ENCODE measurements at places on chromosomes 1 and 21.

DNA sequence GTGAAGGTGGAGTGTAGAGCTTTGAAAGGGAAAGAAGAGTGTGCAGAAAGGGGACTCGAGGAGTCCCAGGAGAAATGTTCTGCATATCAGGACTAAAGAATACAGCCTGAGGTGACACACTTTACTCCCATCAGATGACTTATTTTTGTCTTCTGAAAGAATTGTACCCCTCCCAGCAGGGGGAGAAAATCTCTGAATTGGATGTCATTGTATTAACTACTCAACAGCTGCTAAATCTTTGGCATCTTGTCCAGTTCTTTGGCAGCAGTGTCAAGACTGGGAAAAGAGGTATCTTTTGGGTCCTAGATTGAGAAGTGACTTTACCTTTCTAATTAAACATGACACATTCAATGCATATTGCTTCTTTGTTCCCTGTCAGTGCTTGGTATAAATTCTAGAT is 18.9 kb downstream of the UBE4B start:
- no peak for DNase-seq

DNA sequence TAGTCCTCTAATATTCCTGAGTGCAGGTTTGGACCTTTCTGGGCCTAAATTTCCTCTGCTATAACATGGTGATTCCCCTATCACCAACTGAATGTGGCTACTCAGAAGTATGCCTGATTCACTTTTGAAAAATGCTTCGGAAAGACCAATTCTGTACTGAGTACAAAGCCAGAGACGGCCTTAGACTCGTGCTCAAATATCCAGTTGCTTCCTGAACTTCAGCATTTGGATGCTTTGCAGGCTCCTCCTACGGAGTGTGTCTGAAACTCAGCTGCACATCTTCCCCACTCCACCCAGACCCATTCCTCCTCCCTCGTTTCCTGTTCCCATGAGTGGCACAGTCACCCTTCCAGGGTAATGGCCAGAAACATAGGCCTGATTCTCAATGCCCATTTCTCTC is 98.4 kb upstream of the GADD45A start:
- no peak for DNase-seq

DNA sequence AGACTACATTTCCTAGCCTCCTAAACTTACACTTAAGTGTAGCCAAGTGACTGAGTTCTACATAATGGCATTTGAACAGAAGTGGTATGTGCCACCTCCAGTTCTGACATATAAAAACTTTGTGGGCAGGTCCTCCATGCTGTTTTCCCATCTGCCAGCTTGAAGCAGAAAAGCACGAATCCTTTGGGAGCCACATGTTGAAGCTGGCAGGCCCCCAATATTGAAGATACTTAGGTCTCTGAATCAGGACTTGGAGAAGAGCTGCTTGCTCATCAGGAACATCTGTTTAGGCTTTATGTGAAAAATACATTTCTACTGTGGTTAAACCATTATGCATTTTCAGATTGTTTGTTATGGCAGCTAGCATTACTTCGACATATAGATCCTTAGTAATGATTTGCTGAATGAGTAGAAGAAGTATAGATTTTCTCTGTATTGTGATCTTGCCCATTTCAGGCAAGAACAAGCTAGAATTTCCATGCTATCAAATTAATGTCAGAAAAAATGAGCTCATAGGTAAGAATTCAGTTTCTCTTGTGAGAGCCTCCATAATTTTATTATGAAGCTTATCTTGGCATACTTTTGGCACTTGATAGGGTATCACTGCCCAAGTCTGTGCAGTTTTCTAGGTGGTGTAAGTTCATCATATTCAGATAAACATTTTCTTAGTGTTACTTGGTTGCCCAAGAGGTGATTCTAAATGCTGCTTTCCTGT is 68.4 kb downstream of the GDAP2 start:
- DNase-seq: no peak

GRCh38 chr1:153860285-153860684 is 62.5 kb downstream of the GATAD2B start:
- no peak for DNase-seq

GRCh38 chr1:58324558-58324957 is 222.0 kb downstream of the OMA1 start:
- no peak for DNase-seq

- DNase-seq: no peak
Observed at GRCh38 chr1:47231301-47232186, 481 bp downstream of the TAL1 start.

GRCh38 chr1:43363283-43363934 is 4.4 kb downstream of the ELOVL1 start:
- DNase-seq: no peak

DNA sequence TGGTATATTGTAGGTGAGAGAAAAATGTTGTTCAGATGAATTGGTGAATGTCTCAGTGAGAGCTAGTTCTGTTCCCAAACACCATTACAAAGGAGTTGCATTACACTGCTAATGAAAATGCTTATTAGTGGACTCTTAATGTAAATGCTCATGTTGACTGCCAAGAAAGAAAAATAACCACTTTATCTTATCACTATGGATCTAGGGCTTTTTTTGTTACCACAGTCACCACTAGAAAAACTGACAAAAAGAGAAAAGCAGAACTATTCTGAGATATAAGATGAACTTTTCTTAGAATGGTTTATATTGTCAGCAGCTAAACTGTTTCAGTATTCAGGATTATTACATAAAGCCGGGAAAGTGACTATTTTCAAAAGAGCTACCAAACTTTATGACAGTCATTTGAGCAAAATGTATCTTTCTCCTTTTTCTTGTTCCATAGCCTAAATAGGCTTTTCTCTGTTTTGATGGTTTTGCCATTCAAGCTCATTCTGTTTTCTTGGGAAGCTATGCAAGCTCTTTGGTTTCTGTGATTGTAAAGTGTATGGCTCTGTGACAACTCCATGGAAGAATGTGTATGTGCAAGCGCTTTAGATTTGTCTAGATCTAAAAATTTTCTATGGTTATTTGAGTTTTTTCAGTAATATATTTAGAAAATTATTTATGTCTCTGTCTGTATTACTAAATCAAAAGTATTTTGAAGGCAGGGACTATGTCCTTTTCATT is 64.2 kb upstream of the DPH5 start:
- no peak for DNase-seq

DNA sequence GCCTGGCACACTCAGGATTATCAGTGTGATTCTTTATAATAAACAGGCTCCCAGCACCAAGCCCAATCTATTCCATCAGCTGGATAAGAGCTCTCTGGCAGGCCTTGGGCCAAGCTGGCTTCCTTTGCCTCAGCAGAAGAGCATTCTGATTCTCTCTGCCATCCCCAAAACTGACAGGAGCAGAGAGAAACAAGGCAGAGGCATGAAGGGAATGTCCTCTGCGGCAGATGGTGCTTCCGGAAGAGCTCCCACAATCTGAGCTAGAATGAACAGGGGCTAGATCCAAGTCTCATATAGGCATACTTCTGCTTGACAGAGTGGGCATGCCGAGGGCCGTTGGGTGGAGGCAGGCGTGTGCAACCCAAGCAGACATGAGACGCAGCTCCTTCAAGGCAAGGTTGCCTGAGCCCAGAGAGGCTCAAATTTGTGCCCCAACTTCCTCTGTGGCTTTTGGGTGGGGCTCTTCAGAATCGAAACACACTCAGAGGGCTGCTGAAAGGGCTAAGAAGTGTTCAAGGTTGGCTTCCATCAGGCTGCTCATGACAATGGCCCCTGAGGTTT is 4.0 kb downstream of the CAPN2 start:
- no peak for DNase-seq

DNA sequence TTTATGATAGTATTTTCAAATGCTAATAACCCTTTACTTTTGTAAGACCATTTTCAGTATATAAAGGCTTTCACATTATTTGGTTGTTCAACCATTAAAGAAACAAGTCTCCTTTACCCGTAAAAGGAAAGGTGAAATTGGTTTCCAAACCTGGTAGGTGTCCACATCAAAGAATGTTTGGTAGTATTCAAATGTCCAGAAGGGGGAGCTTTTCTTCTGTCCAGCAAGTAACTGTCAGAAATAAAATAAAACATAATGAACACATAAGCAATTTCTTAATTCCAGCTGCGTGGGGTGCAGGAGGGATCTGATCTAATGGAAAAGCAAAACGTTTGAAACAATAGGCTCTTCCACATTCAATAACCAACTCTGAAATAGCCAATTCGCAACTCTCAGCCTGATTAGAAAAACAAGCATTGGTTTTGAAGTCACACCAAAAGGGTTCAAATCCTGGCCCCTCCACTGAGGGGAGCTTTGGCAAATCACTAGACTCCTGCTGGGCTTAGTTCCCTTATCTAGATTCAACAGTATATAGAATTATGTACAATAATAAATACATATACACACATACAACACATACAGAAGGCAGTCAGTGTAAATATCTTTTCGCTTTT is 11.0 kb downstream of the YIPF1 start:
- DNase-seq: peak; percentile 49

GRCh38 chr21:35232545-35233176 is 183.6 kb upstream of the RUNX1 start:
- DNase-seq: peak; percentile 88

- no peak for DNase-seq
Observed at GRCh38 chr1:36857754-36858153, 176.6 kb downstream of the GRIK3 start.

- DNase-seq: no peak
Observed at GRCh38 chr1:102853701-102854187, 254.6 kb downstream of the COL11A1 start.

GRCh38 chr1:234476172-234476571 is 2.8 kb downstream of the TARBP1 start:
- DNase-seq: no peak

GRCh38 chr1:78286686-78287085 is 204.1 kb upstream of the PTGFR start:
- DNase-seq: no peak

DNA sequence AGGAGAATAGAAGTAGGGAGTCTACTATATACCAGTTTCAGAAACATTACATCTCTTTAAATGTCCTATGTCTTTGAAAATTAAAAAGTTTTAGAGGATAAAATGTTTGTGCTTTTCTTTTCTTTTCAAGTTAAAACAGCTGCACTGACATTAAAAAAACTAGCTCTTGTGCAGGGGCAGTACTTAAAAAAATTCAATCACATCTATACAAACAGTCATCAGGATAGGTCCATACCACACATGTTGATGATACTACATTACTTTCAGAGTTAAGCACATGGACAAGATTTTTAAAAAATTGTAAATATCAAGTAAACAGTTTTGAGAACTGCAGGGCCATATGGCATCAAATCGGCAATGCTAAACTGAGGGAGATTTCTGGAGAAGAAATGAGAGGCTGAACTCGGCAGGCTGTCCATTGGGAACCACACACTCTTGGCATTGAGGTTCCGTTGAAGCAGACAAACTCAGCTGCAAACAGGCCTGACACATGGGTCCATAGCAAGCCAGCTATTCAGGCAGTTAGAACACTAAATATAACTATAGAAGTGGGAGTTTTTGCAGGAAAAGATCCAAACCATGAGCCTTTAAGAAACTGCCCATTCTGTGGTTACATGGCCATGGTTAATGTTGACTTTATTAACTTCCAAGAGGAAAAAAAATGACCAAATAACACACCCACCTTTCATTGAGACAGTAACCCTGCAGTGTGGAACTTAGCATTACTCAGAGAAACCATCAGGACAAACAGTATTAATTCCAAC is 84.5 kb upstream of the BCL10 start:
- DNase-seq: no peak

GRCh38 chr1:170959385-170959784 is 24.1 kb downstream of the MROH9 start:
- DNase-seq: no peak

Measured in HCT116 (cell line).